Astrocyte of the cerebellum (primary cell): ENCODE measurements at places on chromosomes 11 and 22.
A peak's percentile ranks its signal among the peaks of the same experiment; 100 is the strongest.

- DNase-seq: no peak
Observed at GRCh38 chr11:12818333-12819015, 144.3 kb downstream of the TEAD1 start.

DNA sequence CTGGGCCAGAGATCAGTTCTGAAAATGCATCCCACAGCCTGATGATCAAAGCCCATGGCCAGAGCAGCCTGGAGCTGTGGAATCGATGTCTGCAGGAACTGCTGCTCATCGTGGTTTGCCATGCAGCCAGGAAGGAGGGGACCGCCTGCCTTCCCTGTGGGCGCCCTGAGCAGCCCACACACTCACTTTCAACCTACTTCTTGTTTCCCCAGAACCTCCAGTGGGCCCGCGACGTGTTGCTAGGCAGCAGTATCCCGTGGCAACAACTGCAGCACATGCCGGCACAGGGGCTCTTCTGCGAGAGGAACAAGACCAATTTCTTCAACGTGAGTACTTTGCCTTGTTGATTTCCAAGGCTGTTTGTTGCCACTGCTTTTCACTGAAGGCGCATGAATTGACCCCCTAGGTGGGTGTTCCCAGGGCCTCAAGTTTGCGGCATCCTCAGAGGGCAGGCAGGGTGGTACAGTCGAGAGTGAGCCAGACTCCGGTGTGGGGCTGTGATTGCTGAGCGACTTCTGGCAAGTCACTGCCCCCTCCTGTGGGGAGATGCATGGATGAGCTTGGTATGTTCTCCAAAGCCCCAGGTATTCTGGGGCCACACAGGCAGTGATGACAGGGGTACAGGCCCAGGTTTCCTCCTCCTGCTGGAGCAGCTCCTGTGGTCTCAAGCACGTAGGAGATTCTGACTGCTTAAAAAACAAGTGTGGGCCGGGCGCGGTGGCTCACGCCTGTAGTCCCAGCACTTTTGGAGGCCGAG, 47.0 kb upstream of the SUSD2 start:
- no peak for DNase-seq

DNA sequence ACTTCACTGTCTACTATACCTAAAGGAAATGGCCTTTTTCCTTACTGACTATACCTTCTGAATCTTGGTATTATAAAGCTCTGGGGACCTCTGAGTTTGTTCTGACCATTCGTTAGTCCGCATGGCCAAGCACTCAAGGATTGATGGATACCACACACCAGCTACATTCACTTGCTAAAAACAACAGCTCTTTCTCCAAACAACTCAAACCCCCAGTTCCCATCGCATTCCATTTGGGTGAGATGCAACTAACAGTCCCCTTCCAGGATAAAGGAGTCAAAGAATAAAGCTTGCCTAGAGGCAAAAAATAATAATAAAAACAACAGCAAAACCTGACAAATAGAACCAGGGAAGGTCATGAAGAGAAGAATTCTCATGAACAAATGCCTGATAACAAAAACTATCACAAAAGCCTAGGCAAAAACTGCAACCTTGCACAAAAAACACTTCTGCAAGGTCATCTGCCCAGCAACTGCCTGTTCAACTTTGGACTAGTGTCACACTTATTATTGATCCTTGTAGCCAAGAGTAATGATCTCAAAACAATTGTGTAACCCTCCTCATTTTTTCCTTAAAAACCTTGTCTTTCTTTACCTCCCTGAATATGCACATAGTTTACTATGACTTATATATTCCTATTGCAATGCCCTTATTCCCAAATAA, 139.0 kb upstream of the GUCY1A2 start:
- DNase-seq: peak; percentile 1

DNA sequence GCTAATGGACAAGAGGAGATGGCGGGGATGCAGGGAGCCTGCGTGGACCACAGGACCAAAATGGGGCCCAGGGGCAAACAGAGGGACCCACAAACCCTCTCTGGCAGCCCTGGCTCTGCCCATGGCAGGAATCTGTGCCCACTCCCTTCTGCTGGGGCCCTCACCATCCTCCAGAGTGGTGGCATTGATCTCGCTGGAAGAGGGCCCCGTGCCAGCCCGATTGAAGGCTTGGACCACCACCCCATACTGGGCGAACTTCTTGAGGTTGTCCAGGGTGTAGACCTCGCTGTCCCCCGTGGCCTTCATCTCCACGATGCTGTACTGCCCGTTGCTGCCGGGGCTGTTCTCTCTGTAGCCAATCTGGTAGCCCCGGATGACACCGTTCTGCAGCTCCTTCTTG, 137.1 kb downstream of the CEP164 start:
- DNase-seq: no peak

DNA sequence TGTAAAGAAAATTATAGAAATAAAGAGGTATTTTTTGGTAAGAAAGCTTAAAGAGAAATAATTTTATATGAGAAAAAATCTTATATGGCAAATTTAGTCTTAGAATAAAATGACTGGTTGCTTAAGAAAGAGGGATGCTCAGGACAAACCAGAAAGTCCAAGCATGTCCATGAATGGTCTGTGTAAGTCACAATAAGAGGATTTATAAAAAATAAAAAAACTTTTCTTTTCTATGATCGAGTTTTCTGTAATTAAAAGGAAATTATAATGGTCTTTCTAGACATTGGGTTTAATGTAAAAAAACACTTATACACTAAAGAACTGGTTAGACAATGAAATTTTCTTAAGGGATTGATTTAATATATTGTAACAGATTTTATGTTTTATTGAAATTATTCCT, 819.6 kb downstream of the TBC1D22A start:
- DNase-seq: no peak

DNA sequence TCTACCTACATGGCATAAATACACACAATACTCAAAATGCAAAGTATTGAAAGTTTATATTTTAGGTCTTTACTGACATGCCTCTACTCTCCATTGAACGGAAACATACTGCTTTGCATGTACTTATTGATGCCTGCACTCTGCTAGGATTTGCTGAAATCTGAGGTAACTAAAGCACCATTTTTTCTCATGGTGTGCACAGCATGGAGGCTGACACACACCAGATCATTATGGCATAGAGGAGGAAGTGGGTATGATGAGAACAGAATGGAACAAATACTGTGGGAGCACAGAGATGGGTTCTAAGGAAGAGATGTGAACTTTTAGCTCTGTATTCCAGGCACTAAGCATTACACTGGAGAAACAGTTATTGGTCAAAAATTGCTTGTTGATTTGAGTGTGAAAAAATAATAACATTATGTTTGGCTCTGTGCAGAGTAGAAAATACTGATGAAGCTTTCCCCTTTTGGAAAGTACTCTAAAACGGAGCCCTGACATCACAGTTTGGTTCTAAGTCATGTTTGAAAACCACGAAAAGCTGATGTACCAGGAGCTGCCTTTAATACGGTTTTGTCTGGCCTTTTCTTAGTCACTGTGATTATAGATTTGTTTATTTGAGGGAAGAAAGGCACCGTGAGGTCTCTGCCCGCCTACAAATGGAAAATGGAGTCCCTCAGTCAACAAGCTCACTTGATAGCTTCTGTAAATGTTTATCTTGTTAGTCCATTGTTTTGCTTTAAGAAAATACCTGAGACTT, 5.6 kb downstream of the OR52R1 start:
- DNase-seq: no peak

GRCh38 chr11:34013898-34014571, 37.5 kb upstream of the CAPRIN1 start:
- no peak for DNase-seq

GRCh38 chr11:62677714-62678113, 1.2 kb downstream of the UBXN1 start:
- no peak for DNase-seq

DNA sequence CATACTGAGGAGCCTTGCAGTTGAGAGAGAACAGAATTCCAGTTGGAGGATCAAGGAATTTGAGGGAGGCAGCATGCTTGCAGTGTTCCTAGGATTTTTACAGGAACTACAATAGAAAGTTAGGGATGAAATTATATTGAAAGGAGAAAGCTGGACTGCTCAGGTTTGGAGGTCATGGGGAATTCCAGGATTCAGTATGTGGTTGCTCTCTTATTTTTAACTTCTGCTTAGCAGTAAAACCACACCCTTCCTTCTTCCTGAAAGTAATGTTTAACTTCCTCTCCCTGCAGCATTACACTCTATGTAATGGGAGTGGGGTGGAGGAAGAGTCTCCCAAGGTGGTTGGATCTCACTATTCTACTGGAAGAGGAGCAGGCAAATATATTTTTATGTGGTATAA, 31.3 kb downstream of the CTNND1 start:
- DNase-seq: no peak

GRCh38 chr22:37068859-37069258, 17.3 kb downstream of the KCTD17 start:
- DNase-seq: no peak

DNA sequence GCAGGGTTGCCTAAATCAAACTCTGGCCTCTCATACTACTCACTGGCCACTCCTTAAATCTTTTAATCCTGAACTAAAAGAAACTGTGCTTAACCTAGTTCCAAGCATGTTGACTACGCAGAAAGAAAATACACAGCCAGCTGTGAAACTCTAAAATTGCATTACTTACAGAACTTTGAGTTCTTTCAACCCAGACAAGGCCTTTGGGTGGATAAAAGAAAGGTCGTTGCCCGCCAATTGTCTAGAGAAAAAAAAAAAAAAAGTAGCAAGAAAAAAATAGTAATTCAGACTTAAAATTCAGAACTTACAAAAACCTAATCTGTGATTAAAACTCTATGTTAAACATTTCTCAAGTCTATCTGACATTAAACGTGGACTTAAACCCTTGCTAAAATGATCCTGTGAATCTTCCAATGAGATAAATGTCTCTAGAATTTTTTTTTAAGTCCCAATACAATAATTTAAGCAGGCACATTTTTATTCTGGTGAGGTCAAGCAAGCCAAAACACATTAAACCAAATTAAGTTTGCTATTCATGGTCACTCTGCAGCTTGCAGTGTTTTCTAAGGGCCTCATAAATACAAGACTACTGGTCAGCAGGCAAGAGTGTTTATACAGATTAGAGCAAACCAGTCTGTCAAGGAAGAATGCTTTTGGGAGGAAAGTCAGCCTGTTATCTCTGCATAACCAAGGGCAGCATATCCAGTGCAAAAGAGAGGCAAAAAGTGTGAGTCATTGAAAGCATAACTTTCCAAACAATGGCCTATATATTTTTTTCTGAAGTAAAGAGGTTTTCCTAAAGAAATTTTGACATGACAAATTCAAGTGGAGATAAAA, 29.5 kb upstream of the CCDC34 start:
- peak; percentile 31 for DNase-seq

- no peak for DNase-seq
Observed at GRCh38 chr11:10631761-10632160, 61.8 kb downstream of the IRAG1 start.

- DNase-seq: no peak
Observed at GRCh38 chr11:16993495-16993894, 20.7 kb downstream of the PLEKHA7 start.

- DNase-seq: peak; percentile 73
Observed at GRCh38 chr11:75142714-75143419, 8.0 kb upstream of the SLCO2B1 start.

DNA sequence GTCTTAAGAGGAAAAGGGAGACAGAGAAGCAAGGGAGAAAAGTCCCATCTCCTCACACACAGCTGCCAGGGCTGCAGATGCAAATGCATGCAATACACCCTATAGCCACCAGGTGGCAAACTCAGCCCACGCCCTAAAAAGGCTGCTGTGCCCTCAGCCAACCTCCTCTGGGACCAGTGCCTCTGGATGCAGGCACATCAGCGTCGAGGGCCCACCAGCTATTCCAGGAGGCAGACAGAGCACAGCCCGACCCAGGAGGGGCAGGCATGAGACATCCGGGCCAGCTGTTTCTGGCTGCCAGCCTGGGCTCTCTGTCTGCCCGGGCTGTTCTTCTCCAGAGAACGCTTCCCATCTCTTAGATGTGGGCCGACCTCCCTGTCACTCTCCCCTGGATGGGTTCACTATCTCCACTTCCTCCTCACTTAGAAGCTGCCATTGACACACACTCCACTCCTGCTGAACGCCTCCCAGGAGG, 39.7 kb downstream of the TPBGL start:
- DNase-seq: peak; percentile 23

DNA sequence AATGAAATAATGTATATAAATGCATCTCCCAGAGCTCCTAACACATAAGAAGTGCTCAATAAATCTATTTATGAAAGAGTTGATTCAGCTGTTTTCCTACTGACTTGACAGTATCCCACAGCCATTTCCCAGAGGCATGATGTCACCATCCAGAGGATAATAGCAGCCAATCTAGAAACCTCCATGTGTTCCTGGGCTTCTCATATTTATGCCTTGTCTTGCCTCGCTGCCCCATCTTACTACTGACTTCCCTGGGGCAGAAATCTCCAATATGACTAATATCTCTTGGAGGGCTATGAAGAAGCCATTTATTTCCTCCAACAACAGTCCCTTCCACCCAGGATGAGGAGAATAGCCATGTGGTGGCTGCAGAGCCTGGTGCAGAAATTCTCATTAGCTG, 115.4 kb upstream of the NAV2 start:
- no peak for DNase-seq

DNA sequence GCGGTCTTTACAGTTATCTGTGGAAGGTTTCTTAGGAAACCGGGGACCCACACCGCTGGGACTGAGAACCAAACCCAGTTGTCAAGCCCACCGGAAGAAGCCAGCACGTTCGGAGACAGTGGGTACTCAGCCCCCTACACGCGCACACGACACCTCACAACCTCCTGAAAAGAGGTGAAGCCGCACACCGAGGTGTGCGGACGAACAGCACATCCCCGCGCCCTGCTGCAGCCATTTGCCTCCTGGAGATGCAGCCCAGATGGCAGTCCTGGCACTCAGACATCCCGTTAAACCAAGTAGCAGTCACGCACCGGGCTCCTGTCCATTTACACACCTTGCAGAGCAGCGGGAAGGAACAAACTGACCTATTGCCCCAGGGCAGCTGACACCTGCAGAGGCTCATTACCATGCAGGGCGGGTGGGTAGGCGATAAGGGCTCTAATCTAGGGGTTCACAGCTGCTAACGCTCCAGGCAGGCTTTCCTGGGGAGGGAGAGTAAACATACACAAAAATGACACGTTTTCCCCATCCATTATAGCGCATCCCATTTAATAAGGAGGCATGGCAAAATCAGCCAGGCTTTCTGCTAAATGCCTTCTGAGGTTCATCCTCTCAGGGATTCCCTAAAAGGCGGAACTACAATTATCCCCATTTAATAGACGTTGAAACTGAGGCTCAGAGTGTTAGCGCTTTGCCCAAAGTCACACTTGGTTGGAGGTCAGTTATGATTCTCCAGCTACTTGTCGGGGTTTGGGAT, 864 bp upstream of the EHBP1L1 start:
- no peak for DNase-seq

- no peak for DNase-seq
Observed at GRCh38 chr11:952406-953385, 27.0 kb downstream of the AP2A2 start.

DNA sequence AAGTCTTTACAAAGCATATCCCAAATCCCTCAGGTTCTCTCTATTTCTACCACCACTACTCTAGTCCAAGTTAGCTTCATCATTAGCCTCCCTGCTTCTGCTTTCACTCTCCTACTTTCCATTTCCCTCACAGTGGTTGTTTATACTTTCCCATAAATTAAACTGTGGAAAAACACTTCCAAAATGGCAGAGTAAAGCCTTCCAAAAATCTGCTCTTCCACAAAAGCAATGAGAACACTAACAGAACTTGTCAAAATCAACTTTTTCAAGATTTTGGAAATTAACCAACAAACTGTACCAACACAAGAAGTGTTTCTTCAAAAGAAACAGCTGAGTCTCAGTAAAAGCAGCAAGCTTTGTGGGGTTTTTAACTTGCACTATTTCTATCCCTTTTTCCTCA, 71.8 kb downstream of the TTC28 start:
- no peak for DNase-seq

GRCh38 chr11:62068730-62069129, 55.1 kb upstream of the INCENP start:
- DNase-seq: no peak

- no peak for DNase-seq
Observed at GRCh38 chr22:48253573-48253972, 1491.1 kb downstream of the TBC1D22A start.
